ENCODE measurements at places on chromosomes 16 and 17. TPM values are rescaled to one million over a fixed set of nuclear protein-coding genes. Genes with fewer than 3 reads are reported as not detected.
A peak's percentile ranks its signal among the peaks of the same experiment; 100 is the strongest.

RFFL gene
- 30.2 TPM for total RNA-seq

NPIPA3 gene
- total RNA-seq, result 1.8 TPM

KCNJ12 gene
- not detected for total RNA-seq

CPHXL2 gene
- total RNA-seq, result not detected

MGAT5B gene
- 0.40 TPM for total RNA-seq

MRPS7 gene
- total RNA-seq, result 102 TPM

CHD9NB gene
- 1.0 TPM for total RNA-seq

C1QTNF8 gene
- not detected for total RNA-seq

DNA sequence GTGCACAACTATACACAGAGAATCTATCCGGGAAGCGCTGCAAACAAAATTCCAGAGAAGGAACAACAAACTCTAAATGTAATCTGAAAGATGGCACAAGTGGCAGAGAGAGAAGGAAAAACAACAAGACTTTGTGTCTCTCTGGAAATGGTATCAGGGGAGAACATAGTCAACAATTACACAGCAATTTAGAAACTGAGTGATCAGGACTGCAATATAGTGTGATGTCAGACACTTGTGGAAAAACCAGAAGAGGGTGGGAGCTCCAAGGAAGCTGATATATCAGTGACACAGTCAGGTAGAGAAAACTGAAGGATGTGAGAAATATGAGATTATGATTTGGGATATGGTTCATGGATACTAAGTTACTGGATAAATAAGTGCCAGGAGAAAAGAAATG is 8.2 kb downstream of the ZNF19 start:
- DNase-seq, result no peak

GRCh38 chr17:69978056-69978646 is 96.9 kb upstream of the KCNJ16 start:
- DNase-seq, result no peak

DNA sequence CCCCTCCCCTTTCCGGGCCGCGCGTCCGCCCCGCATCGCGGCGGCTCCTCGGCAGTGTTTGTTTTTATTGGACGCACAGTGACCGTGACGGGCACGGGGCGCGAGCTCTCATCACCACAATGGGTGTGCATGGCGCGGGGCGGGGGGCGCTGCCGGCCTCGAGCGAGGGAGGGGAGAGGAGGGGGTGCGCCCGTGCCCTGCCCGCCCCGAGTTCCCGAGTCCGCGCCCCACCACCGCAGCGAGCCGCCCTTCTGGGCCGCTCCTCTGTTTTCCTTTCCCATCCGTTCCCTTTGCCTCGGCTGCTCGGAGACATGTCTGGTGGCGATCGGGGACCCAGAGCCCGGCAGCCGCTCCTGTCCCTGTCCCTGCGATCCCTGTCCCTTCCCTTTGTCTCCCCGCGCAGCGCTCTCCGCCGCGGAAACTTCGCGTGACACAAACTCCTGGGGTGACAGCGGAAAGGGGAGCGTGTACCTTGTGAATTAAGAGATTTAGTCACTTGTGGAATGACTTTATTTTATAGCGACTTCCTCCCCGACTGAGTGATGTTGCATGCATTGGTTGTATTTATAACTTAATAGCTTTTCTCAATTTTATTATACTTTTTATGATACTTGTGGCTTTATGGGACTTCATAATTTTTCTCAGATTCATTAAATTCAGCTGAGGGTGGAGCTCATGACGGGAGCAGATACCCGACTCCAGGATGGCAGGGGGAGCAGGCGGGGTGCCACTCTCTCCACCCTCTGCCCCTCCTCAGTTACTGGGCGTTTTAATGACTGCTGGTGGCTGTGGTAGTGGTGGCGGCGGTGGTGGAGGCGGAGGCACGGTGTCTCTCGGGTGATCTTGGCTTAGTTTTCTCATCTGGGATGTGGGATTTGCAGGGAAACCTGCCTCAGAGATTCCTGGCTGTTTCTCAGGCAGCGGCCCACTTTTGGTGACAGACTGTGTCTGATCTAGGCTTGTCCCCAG is 40.8 kb downstream of the MRM1 start:
- DNase-seq, result no peak

DNA sequence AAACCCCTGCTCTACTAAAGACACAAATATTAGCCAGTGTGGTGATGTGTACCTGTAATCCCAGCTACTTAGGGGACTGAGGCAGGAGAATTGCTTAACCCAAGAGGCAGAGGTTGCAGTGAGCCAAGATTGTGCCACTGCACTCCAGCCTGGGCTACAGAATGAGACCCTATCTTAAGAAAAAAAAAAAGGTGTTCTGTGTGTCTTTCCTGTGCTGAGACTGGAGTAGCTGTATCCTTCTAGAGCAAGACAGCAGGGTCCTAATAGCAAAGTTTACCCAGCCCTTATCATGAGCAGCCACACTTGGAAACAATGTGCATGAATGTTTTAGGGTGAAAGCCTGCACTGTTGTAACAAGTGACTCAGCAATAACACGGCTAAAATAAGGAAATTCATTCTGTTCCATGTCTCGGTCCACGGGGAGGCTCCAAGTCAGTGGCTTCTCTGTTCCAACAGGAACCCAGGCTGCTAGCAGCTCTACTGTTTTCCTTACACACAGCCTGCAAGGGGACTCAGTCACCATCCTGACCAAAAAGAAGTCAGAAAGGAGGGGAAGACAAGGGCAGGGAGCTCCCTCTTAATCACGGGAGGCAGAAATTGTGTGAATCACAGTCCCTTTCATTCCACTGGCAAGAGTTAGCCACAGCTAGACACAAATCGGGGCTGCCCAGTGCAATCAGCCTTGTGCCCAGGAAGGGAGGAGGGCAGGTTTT is 7.1 kb upstream of the SLC5A11 start:
- DNase-seq, result no peak

DNA sequence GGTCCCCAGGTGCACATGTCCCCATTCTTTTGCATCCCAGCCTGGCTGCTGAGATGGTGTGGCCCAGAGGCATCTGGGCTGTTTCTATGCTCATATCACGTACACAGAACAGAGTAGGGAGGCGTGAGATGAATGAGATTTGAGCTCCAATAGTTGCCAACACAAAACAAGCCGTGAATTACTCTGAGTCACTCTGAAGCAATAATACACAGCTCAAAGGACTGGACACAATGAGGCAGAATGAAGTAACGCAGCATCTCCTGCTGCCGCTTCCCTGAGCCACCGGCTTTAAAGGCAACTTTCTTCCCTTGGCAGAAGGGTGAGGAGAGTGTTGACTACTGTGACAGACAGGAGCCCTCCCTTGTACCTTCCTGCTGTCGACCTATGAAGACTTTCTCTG is 33.9 kb upstream of the CLEC18B start:
- DNase-seq, result no peak

- no peak for DNase-seq
Observed at GRCh38 chr17:81866440-81867169, 4.5 kb downstream of the ARHGDIA start.

DNA sequence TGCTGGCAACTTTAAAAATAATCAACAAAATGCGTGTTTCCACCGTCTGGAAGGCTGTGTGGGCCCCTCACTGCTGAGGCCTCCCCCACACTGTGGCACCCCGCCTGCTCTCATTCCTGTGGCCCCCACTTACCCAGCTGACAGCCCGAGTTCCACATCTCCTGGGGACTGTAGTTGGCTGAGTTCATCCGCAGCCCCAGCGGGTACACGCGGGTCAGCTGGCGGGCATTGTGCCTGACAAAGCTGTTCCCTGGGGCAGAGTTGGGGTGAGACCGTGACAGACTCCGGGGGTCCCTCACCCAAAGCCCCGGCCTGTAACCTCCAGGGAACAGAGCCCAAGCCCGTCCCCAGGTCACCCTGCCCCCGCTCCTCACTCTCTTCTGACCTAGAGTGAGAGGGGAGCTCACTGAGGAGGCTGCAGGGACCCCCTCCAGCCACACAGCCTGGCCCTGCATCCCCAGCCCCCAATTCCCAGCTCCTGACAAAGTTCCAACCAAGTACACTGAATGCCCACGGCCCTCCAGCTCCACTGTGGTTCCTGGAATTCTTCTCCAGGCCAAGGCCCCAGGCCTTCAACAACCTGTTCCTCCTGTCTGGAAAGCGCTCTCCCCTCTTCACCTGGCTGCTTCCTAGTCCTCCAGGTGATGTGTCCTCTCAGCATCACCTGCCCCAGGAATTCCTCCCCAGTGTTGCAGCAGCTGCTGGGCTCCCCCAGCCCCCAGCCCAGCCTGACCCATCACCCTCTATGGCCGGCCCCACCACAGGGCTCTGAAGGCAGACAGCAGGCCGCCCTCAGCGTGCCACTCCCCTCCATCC is 18.0 kb downstream of the PLCD3 start:
- no peak for DNase-seq

DNA sequence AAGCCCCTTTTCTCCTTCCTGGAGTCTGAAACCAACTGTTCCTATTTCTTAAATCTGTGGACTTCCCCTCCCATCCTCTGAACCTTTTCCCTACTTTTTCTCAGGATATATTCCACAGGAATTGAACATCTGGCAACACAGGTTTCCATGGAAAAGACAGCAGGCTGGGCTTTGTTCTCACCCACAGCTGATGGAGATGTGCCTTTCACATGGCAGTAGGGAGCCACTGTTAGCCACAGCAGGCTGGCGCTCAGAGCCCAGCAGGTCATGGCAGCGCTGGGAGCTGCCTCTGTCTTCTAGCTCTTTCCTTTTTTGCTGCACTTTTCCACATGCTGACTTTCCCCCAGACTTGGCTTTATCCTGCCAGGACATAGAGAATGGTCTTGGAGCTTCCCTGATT is 116.4 kb upstream of the NLRP1 start:
- DNase-seq, result no peak

DNA sequence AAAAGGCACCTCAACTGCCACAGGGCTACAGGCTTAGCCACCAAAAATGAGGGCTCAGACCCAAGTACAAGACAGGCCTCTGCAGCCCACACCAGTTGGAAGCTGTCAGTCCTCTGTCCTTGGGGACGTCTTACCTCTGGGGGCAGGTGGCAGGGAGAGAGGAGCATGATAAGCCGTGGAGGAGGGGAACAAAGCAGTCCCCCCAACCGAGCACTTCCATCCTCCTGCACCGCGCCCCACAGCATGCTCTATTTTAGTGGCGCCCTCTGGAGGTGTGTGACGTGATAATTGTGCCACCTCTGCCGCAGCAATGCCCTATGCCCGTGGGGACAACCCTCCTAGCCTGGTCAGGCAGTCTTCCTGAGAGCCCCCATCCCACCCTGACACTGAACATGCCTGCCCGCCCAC is 13.6 kb downstream of the G6PC3 start:
- DNase-seq, result no peak

DNA sequence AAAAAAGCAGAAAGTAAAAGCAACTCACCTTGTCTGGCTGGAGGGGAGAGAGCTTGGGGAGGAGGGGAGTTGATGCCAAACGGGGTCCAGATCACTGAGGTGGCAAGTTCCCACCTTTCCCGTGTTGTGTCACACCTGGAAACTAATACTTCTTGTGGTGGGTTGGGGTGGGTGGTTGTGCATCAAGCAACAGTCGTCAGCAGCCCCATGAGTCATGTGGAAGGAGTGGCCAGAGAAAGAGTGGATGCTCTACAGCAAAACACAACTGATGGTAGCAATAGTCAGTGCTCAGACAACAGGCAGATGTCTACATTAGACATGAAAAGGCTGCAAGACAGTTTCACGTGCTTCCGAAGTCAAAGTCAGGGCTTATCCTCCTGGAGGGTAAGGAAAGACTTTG is 35.4 kb downstream of the ARSG start:
- no peak for DNase-seq

GRCh38 chr17:39666601-39667261 is 1.5 kb upstream of the PNMT start:
- no peak for DNase-seq

GRCh38 chr17:61406537-61406845 is 6.8 kb downstream of the TBX2 start:
- no peak for DNase-seq

DNA sequence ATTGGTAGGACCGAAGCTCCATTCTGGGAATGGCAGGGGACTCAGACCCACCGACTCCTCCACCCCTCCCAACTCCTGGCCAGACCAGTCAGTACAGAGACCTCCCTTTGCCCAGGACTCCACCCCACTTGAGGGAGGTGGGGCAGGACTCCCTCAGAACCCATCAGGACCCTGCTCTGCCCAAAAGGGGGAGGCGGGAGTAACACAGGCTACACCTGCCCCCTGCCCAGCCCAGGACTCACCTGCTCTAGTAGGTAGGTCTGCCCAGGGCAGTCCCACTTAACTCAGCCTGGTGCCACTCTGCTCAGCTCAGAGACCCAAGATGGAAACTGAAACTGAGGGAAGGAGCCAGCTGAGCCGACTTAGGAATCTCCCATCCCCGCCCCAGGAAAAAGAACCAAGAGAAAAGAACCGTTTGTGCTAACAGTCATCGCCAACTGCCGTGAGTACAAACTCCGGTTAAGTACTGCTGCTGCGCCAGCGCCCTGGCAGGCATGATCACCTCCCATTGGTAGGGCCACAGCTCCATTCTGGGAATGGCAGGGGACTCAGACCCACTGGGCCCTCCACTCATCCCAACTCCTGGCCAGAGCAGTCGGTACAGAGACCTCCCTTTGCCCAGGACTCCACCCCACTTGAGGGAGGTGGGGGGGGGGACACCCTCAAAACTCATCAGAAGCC is 503 bp downstream of the DHX58 start:
- DNase-seq, result no peak

GRCh38 chr17:1124896-1125787 is 54.6 kb downstream of the ABR start:
- DNase-seq, result no peak

GRCh38 chr16:53597776-53598175 is 94.8 kb upstream of the AKTIP start:
- no peak for DNase-seq

DNA sequence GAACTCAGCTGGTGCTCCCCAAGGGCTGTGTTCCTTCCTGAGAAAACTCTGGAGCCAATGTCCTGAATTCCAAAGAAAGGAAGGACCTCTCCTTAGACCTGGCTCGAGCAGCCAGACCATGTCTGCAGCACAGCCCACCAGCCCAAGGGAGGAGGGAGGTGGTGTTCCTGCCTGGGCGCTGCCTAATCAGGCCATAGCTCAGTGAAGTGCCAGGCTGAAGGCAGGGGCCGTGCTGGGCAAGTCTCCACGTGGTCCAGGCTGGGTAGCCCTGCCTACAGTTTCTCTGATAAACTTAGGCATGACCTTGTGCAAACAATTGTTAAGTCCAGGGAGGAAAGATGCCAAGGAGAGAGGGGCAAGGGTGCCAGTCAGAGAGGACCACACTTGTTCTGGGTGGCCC is 76.8 kb downstream of the MPRIP start:
- DNase-seq, result no peak

GRCh38 chr17:82357394-82357793 is 1.7 kb upstream of the TEX19 start:
- DNase-seq, result no peak

GRCh38 chr16:68548947-68549346 is 9.9 kb downstream of the ZFP90 start:
- peak; percentile 52 for DNase-seq

All from CD8-positive, alpha-beta memory T cell (primary cell).